ENCODE measurements at places on chromosomes 6 and 20. TPM values are rescaled to one million over a fixed set of nuclear protein-coding genes. Genes with fewer than 3 reads are reported as not detected.

GRCh38 chr6:170142559-170142958 lies 148.3 kb downstream of the DLL1 start:
- H3K4me3 ChIP-seq, result no peak overlapping the region
- no peak overlapping the region for H3K27ac ChIP-seq
- H3K36me3 ChIP-seq, result no peaks in the 10 kb centered on the region
- no peaks in the 10 kb centered on the region for H3K27me3 ChIP-seq
- no peak for DNase-seq

SMLR1 gene
- not detected for total RNA-seq

C6orf58 gene
- total RNA-seq, result not detected

DEFB124 gene
- not detected for total RNA-seq

- H3K4me3 ChIP-seq, result no peak overlapping the region
- H3K27ac ChIP-seq, result no peak overlapping the region
- H3K4me1 ChIP-seq, result no peaks in the 10 kb centered on the region
- no peak for DNase-seq
These were observed 112.1 kb upstream of the SMLR1 start for GRCh38 chr6:130715058-130715457.

DNA sequence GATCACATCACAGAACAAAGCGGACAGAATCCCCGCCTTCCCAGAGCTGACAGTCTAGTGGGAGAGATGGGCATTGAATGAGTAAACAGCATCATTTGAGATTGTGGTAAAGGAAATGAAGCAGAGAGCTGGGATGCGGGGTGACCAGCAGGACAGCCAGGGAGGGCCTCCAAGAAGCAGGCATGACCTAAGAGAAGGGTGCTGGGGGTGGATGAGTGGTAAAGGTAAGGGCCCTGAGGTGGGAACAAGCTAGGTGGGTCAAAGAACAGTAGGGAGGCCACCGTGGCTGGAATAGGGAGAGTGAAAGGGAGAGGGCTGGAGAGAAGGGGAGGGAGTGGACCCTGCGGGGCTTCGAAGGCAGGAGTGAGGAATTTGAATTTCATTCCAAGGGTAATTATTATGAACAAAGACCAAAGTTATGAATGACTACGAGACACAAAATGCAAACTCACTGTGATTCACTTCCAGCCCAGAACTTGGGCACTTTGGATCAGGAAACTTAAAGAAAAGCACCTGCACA lies 61.4 kb downstream of the CEBPB start:
- H3K4me3 ChIP-seq, result no peak overlapping the region
- no peaks in the 10 kb centered on the region for H3K27me3 ChIP-seq
- no peak overlapping the region for H3K27ac ChIP-seq
- DNase-seq, result no peak
- no peaks in the 10 kb centered on the region for H3K4me1 ChIP-seq

GPR6 gene
- not detected for total RNA-seq
